Stomach (tissue), 19 donors: ENCODE measurements at places on chromosomes 16 and 17. TPM values are rescaled to one million over a fixed set of nuclear protein-coding genes. Genes with fewer than 3 reads are reported as not detected.

- H3K4me1 ChIP-seq = peaks cover 64% of the 10 kb centered on the region
- DNase-seq = no peak
- H3K27me3 ChIP-seq = no peaks in the 10 kb centered on the region
- H3K4me3 ChIP-seq = peak overlapping the region; percentile 39
- H3K27ac ChIP-seq = peak overlapping the region; percentile 86
Measured at GRCh38 chr17:78976907-78977680, 2.6 kb downstream of the LGALS3BP start.

GRCh38 chr16:20671903-20672302 lies 25.6 kb downstream of the ACSM1 start:
- DNase-seq = no peak

DNA sequence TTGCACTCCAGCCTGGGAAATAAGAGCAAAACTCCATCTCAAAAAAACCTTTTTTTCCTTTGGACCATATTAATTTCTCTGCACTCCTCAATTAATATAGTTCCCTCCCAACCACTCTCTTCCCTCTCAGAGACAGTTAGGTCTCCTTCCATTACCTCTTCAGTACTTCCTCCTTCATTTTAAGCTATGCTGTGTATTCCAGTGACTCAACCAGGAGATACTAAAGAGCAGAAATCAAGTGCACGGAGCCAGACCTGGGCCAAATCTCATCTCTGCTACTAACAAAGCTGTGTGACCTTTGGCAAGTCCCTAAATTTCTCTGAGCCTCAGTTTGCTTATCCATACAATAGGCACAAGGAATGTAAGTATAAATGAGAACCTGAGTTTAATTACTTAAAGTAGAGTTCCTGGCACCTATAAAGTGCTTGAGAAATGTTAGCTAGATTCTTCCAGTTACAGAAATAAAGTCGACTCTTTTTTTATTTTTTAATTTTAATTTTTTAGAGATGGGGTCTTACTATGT lies 8.5 kb downstream of the PECAM1 start:
- H3K4me3 ChIP-seq = no peak overlapping the region
- peaks cover 7% of the 10 kb centered on the region for H3K27me3 ChIP-seq
- no peak for DNase-seq
- H3K4me1 ChIP-seq = peaks cover 24% of the 10 kb centered on the region
- peak overlapping the region; percentile 5 for H3K27ac ChIP-seq

- H3K4me1 ChIP-seq = peaks cover 31% of the 10 kb centered on the region
- peaks cover 83% of the 10 kb centered on the region for H3K36me3 ChIP-seq
- DNase-seq = no peak
- no peak overlapping the region for H3K27ac ChIP-seq
- no peaks in the 10 kb centered on the region for H3K27me3 ChIP-seq
Measured at GRCh38 chr17:1551741-1552140, 10.9 kb downstream of the PITPNA start.

- no peaks in the 10 kb centered on the region for H3K27me3 ChIP-seq
- H3K4me3 ChIP-seq = no peak overlapping the region
- H3K27ac ChIP-seq = no peak overlapping the region
- H3K36me3 ChIP-seq = no peaks in the 10 kb centered on the region
Measured at GRCh38 chr17:17913695-17914332, 58.4 kb downstream of the TOM1L2 start.

Gene GGA2
- 17.6 TPM for polyA plus RNA-seq

- peak; percentile 18 for DNase-seq
- no peak overlapping the region for H3K4me3 ChIP-seq
- H3K4me1 ChIP-seq = no peaks in the 10 kb centered on the region
- H3K27me3 ChIP-seq = no peaks in the 10 kb centered on the region
- H3K27ac ChIP-seq = no peak overlapping the region
Measured at GRCh38 chr16:84482951-84483881, 21.2 kb downstream of the MEAK7 start.

- H3K36me3 ChIP-seq = no peaks in the 10 kb centered on the region
- no peak overlapping the region for H3K4me3 ChIP-seq
- H3K27me3 ChIP-seq = no peaks in the 10 kb centered on the region
- DNase-seq = no peak
- H3K4me1 ChIP-seq = no peaks in the 10 kb centered on the region
Measured at GRCh38 chr17:66287911-66288310, 14.5 kb upstream of the PRKCA start.

- H3K27ac ChIP-seq = no peak overlapping the region
- H3K4me1 ChIP-seq = no peaks in the 10 kb centered on the region
- peaks cover 88% of the 10 kb centered on the region for H3K36me3 ChIP-seq
Measured at GRCh38 chr16:68071518-68071901, 13.7 kb upstream of the NFATC3 start.

DNA sequence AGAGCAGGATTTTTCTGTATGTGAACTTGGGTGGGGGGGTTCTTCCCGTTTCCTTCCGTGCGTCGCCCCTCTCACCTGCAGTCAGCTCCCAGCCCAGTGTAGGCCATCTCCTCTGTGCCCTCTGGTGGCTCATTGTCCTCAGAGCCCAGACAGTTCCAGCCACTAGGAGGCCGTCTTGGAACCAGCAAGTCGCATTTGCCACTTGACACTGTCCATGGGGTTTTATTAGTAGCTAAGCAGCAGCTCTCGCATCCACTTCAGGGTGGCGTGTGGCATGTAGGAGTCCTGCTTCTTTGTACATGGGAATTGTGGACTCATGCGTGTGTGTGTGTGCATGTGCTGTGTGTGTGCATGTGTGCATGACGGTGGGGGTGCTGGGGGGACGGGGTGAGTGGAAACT lies 74.0 kb downstream of the SEC14L1 start:
- H3K27me3 ChIP-seq = no peaks in the 10 kb centered on the region
- peaks cover 92% of the 10 kb centered on the region for H3K36me3 ChIP-seq
- H3K4me3 ChIP-seq = no peak overlapping the region
- H3K4me1 ChIP-seq = peaks cover 13% of the 10 kb centered on the region

Gene KRTAP3-2
- polyA plus RNA-seq = not detected

Gene SLC6A4
- not detected for polyA plus RNA-seq

GRCh38 chr17:64554028-64554637 lies 47.4 kb downstream of the CEP95 start:
- H3K36me3 ChIP-seq = peaks cover 20% of the 10 kb centered on the region
- no peak overlapping the region for H3K4me3 ChIP-seq
- H3K4me1 ChIP-seq = no peaks in the 10 kb centered on the region

GRCh38 chr16:53608094-53608493 lies 95.6 kb downstream of the RPGRIP1L start:
- no peak overlapping the region for H3K4me3 ChIP-seq
- no peaks in the 10 kb centered on the region for H3K27me3 ChIP-seq
- no peak overlapping the region for H3K27ac ChIP-seq
- no peaks in the 10 kb centered on the region for H3K36me3 ChIP-seq

Gene TMEM235
- polyA plus RNA-seq = not detected

DNA sequence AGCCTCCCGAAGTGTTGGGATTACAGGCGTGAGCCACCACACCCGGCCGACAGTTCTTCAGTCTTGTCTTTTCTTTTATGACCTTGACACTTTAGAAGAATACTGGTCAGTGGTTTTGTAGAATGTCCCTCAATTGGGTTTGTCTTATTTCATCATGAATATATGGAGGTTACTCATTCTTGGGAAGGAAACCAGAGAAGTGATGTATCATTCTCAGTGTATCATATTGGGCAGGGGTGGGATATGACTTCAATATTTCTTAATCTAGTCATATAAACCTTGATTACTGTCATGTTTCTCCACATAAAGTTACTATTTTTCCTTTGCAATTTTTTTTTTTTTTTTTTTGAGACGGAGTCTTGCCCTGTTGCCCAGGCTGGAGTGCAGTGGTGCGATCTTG lies 36.9 kb downstream of the SNTB2 start:
- H3K4me3 ChIP-seq = no peak overlapping the region
- no peaks in the 10 kb centered on the region for H3K36me3 ChIP-seq
- H3K27ac ChIP-seq = no peak overlapping the region
- peaks cover under 1% of the 10 kb centered on the region for H3K4me1 ChIP-seq
- DNase-seq = no peak

- H3K4me1 ChIP-seq = no peaks in the 10 kb centered on the region
- H3K4me3 ChIP-seq = no peak overlapping the region
- H3K27ac ChIP-seq = no peak overlapping the region
Measured at GRCh38 chr16:57773655-57774295, 28.5 kb downstream of the KIFC3 start.

Gene HAP1
- 0.85 TPM for polyA plus RNA-seq

- peaks cover 92% of the 10 kb centered on the region for H3K36me3 ChIP-seq
- H3K4me3 ChIP-seq = no peak overlapping the region
- H3K27ac ChIP-seq = no peak overlapping the region
- no peaks in the 10 kb centered on the region for H3K4me1 ChIP-seq
- no peak for DNase-seq
Measured at GRCh38 chr16:3754081-3754703, 36.9 kb upstream of the TRAP1 start.

- H3K27me3 ChIP-seq = peaks cover 7% of the 10 kb centered on the region
- H3K27ac ChIP-seq = no peak within 1 kb of the TSS
- no peaks in the 10 kb centered on the region for H3K36me3 ChIP-seq
- H3K4me3 ChIP-seq = peak within 1 kb of the TSS; percentile 22
Measured at GRCh38 chr16:10817963-10818941, at the start of gene TVP23A. Gene TVP23A (minus strand): TSS chr16:10818794. CDS start chr16:10818493, 301 bp downstream.

DNA sequence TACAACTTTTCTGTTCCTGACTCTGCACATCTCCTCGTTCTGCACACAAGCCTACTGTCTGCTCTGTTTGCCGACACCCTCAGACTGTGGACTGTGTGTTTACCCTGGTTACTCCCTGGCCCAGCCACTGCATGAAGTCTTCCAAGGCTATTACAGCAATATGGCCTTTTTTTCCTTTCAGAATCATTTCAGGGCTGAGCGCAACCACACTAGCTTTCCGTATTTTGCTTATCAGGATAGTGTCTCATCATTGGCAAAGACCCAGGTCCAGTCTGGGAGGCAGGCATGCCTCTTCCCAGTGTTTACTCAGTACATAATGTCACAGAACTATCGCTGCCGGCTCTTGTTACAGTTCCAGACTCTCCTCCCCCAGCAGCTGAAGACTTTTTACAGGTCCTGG lies 10.1 kb downstream of the DNAH9 start:
- no peak overlapping the region for H3K4me3 ChIP-seq
- H3K27ac ChIP-seq = no peak overlapping the region
- H3K4me1 ChIP-seq = peaks cover 11% of the 10 kb centered on the region
- peak; percentile 82 for DNase-seq
- no peaks in the 10 kb centered on the region for H3K36me3 ChIP-seq
- H3K27me3 ChIP-seq = peaks cover 9% of the 10 kb centered on the region

Gene KLHL10
- polyA plus RNA-seq = not detected

Gene USH1G
- not detected for polyA plus RNA-seq

DNA sequence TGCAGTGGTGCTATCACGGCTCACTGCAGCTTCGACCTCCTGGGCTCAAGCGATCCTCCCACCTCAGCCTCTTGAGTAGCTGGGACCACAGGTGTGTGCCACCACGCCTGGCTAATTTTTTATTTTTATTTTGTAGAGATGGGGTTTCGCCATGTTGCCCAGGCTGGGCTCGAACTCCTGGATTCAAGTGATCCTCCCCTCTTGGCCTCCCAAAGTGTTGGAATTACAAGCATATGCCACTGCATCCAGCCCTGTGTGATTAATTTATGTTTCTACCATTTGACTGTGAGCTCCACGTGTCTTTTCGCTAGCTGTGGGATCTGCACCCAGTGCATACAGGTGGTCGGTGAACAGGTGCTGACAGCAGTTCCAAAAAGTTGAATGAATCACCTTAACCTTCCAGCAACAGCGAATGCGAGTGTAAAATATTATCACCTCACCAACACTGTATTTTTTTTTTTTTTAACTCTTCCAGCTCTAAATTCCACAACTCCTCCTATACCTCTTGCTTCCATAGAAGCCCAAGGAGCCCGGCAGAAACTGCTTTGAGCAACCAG lies 484 bp upstream of the NUDT7 start:
- H3K27ac ChIP-seq = peak overlapping the region; percentile 92
- H3K4me1 ChIP-seq = no peaks in the 10 kb centered on the region
- no peak for DNase-seq
- H3K4me3 ChIP-seq = peak overlapping the region; percentile 81

Gene TBC1D3C
- polyA plus RNA-seq = not detected

Gene SARM1
- polyA plus RNA-seq = 4.6 TPM

DNA sequence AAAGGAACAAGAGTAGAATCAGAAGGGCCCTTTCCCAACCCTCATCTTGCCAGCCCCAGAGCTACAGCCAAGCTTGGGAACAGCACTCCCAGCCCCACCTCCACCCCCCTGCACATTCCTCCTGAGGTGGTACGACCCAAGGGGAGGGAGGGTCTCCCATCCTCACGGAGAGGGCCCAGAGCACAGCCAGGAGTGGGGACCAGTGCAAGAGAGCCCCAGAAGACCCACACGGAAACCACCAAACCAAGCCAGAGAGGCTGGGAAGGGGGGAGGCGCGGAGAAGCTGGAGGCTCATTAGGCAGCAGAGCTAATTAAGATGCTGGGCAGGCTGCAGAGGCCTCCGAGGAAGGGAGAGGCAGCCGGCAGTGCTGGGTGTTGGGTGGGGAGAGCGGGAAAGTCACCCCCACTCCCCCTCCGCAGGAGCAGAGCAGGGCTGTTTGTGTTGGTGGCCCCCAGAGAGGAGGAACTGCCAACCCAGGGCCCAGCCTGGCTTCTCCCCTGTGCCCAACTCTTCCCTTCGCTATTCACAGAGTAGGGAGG lies 2.4 kb downstream of the CACNB1 start:
- H3K4me1 ChIP-seq = peaks cover 28% of the 10 kb centered on the region
- H3K27ac ChIP-seq = peak overlapping the region; percentile 97
- peaks cover 38% of the 10 kb centered on the region for H3K36me3 ChIP-seq
- DNase-seq = no peak
- H3K4me3 ChIP-seq = no peak overlapping the region
- H3K27me3 ChIP-seq = no peaks in the 10 kb centered on the region

Gene CDH5
- 6.0 TPM for polyA plus RNA-seq

DNA sequence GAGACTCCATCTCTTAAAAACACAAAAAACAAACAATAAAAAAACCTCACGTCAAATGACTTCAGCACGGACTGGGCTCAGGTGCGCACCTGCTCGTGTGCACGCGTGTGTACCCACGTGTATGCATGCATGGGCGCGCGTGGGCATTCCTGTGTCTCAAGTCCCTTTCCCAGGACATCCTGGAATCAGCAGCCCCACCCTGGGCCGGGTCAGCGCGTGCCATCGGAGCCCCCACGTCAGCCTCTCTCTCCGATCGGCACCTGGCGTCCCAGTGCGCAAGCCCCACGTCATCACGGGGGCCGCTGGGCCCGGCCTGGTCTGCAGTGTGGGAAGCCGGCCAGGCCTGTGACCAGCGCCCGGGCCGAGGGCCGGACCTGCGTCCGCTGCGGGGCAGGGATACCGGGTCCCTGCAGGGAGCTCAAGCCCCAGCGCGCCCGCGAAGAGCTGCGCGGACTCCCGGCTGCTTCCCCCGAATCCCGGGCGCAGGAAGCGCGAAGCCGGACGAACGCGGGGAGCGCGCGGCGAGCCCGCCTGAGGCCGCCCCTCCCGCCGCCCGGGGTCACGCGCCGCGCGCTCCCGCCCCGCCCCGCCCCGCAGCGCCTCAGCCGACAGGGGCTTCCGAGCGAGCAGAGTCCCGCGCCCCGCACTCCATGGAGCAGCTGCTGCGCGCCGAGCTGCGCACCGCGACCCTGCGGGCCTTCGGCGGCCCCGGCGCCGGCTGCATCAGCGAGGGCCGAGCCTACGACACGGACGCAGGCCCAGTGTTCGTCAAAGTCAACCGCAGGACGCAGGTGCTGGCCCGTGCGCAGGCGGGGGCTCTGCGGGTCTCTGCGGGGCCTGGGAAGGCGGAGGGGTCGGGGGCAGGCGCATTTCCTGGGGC lies at the start of gene FN3K:
Gene FN3K (plus strand): TSS at position 629 of the 880 bp plus-strand sequence. CDS start 22 bp downstream, at position 651.
- H3K4me3 ChIP-seq = peak within 1 kb of the TSS; percentile 65
- H3K27ac ChIP-seq = peak within 1 kb of the TSS; percentile 81
- H3K36me3 ChIP-seq = peaks cover 23% of the 10 kb centered on the region
- peak; percentile 88 for DNase-seq

Gene WFIKKN1
- polyA plus RNA-seq = 1.5 TPM

Gene SLC16A13
- 1.4 TPM for polyA plus RNA-seq

Gene CPNE7
- polyA plus RNA-seq = 3.8 TPM

Gene CDIPT
- polyA plus RNA-seq = 72.6 TPM

Gene CDR2L
- 6.1 TPM for polyA plus RNA-seq

Gene MT3
- polyA plus RNA-seq = 5.0 TPM
